ENCODE measurements at places on chromosomes 4 and X.

- no peak for DNase-seq
- no peak overlapping the region for H3K4me3 ChIP-seq
- no peaks in the 10 kb centered on the region for H3K27me3 ChIP-seq
These were observed 12.4 kb downstream of the VAMP7 start for GRCh38 chrX:155893521-155893920.

DNA sequence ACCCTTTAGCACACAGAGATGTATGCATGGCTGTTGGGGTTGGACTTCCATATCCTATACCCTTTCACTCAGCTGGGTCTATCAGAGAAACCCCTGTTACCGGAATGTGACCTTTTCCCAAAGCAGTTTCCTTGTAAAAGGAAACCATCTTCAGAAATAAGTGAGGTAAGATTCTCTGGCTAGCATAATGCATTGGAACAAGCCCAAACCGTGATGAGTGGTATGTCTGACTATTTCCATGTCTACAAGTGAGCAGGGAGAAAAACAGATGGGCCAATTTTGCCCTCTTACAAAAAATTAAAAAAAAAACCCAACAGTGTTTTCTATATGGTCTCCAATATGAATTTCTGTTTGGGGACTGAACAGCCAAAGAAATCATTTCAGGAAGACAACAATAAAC is 283.9 kb downstream of the SMARCA1 start:
- no peak overlapping the region for H3K4me3 ChIP-seq
- H3K27ac ChIP-seq: no peak overlapping the region
- no peaks in the 10 kb centered on the region for H3K36me3 ChIP-seq
- no peak for DNase-seq
- H3K4me1 ChIP-seq: no peaks in the 10 kb centered on the region

- H3K36me3 ChIP-seq: peaks cover 9% of the 10 kb centered on the region
- no peak overlapping the region for H3K27ac ChIP-seq
- H3K27me3 ChIP-seq: no peaks in the 10 kb centered on the region
- no peak for DNase-seq
- H3K4me1 ChIP-seq: peaks cover 22% of the 10 kb centered on the region
- H3K4me3 ChIP-seq: no peak overlapping the region
These were observed 78.1 kb downstream of the NDST3 start for GRCh38 chr4:118112117-118113046.

- peak overlapping the region; percentile 29 for H3K27ac ChIP-seq
- H3K36me3 ChIP-seq: peaks cover 73% of the 10 kb centered on the region
- DNase-seq: no peak
- H3K27me3 ChIP-seq: no peaks in the 10 kb centered on the region
- peak overlapping the region; percentile 5 for H3K4me3 ChIP-seq
- peaks cover 20% of the 10 kb centered on the region for H3K4me1 ChIP-seq
These were observed 11.8 kb downstream of the CASP6 start for GRCh38 chr4:109691411-109691920.

GRCh38 chr4:183903021-183903760 is 1.9 kb upstream of the STOX2 start:
- H3K4me3 ChIP-seq: no peak overlapping the region
- H3K36me3 ChIP-seq: no peaks in the 10 kb centered on the region
- no peak overlapping the region for H3K27ac ChIP-seq
- H3K27me3 ChIP-seq: peaks cover 52% of the 10 kb centered on the region

- no peak for DNase-seq
- peaks cover 2% of the 10 kb centered on the region for H3K27me3 ChIP-seq
- no peak overlapping the region for H3K27ac ChIP-seq
- no peaks in the 10 kb centered on the region for H3K36me3 ChIP-seq
- peaks cover 9% of the 10 kb centered on the region for H3K4me1 ChIP-seq
These were observed 22.2 kb downstream of the CLCN4 start for GRCh38 chrX:10178866-10179463.

GRCh38 chrX:136868283-136869055 is 12.1 kb downstream of the RBMX start:
- peaks cover 80% of the 10 kb centered on the region for H3K36me3 ChIP-seq
- no peak overlapping the region for H3K4me3 ChIP-seq
- no peaks in the 10 kb centered on the region for H3K27me3 ChIP-seq
- no peak for DNase-seq
- H3K27ac ChIP-seq: no peak overlapping the region
- peaks cover 35% of the 10 kb centered on the region for H3K4me1 ChIP-seq

- no peaks in the 10 kb centered on the region for H3K4me1 ChIP-seq
- DNase-seq: no peak
- peaks cover 12% of the 10 kb centered on the region for H3K27me3 ChIP-seq
- H3K36me3 ChIP-seq: no peaks in the 10 kb centered on the region
- no peak overlapping the region for H3K4me3 ChIP-seq
These were observed 25.6 kb upstream of the TBC1D19 start for GRCh38 chr4:26558166-26558895.

GRCh38 chrX:82127228-82128123 is 925.6 kb downstream of the SH3BGRL start:
- no peak for DNase-seq
- H3K27ac ChIP-seq: no peak overlapping the region
- H3K36me3 ChIP-seq: no peaks in the 10 kb centered on the region
- H3K27me3 ChIP-seq: no peaks in the 10 kb centered on the region
- no peak overlapping the region for H3K4me3 ChIP-seq

DNA sequence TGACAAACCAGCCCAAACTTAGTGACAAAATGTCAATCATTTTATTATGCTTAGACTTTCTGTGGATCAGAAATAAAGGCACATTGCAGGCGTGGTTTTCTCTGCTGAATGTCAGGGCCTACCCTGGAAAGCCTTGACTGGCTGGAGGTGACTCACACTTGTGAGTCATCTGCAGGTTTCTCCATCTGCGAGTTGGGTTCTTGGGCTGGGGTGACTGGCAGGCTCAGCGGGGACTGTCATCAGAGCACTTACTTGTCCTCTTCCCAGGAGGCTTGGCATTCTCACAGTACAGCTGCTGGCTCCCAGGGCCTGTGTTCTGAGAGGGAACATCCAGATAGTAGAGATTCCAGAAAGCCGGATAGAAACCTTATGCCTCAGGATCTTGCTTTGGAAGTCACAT is 153.8 kb upstream of the AGA start:
- no peak overlapping the region for H3K4me3 ChIP-seq
- DNase-seq: peak; percentile 17
- H3K4me1 ChIP-seq: peaks cover 6% of the 10 kb centered on the region
- no peaks in the 10 kb centered on the region for H3K27me3 ChIP-seq
- no peak overlapping the region for H3K27ac ChIP-seq
- no peaks in the 10 kb centered on the region for H3K36me3 ChIP-seq

DNA sequence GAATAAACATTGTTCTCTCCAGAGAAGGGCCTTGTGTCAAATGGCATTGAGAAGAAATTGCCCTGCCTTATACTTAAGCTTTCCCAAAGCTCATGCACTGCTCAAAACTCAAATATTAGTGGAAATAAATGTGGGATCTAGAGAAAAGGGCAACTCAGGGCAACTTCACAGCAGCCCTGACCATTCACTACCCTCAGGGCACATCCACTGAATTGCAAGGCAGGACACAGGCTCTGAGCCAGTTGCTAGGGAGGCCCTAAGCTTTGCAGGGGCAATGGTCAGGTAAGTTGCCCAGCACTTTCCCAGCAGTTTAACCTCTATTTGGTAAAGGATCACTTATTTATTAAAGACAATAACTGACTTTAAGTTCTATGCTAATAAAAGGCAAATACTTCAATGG is 255.3 kb upstream of the TEX13A start:
- H3K27me3 ChIP-seq: no peaks in the 10 kb centered on the region
- no peak overlapping the region for H3K4me3 ChIP-seq
- H3K4me1 ChIP-seq: no peaks in the 10 kb centered on the region
- no peaks in the 10 kb centered on the region for H3K36me3 ChIP-seq
